Adipocyte (in vitro differentiated cells): ENCODE measurements at places on chromosomes 12 and 14.

DNA sequence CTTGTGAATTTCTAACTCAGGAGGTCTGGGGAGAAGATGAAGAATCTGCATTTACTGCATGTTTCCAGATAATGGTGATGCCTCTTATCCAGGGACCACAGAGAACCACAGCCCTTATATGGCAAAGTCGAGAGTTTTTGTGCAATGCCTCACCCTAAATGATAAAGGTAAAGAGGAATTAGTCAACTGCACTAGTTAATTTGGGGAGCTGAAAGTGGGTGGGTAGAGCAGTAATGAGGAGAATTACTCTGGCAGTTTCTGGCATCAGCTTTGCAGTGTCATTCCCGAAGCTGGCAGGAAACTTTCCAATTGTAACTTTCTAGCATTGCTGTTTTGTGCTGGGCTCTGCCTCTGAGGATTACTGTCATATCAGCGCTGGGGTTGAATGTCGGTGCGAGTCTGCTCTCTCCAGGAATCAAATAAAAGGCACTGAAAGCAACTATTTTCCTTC is 10.3 kb downstream of the EGLN3 start:
- DNase-seq = no peak

GRCh38 chr14:77007975-77008421 is 20.5 kb downstream of the IRF2BPL start:
- DNase-seq = no peak

GRCh38 chr14:26598081-26598671 is 343 bp upstream of the NOVA1 start:
- DNase-seq = peak; percentile 93

- peak; percentile 50 for DNase-seq
Observed at GRCh38 chr12:59055204-59055860, 135.0 kb upstream of the LRIG3 start.

GRCh38 chr12:68844788-68845695 is 37.1 kb downstream of the MDM2 start:
- no peak for DNase-seq

GRCh38 chr14:54085841-54086240 is 129.2 kb upstream of the BMP4 start:
- DNase-seq = peak; percentile 14

DNA sequence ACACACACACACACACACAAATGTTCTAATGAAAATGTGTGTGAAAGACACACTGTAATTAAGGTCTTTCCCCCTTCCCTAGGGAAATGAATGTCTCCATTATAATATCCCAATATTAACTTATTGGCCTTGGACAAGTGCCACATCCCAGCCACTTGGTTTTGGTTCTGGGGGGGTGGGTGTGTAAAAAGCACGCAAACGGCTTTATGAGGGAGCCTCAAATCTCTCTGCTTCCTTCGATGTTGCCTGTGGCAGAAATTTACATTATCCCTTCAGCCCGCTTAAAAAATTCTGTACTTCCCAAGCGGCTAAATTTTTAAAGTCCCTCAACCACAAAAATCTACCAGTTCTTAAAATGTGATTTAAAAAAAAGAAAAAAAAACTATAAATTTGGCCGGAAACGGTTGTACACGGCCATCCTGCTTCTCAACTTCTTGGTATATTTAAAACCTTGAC is 432 bp downstream of the C14orf93 start:
- no peak for DNase-seq

GRCh38 chr12:97404543-97404942 is 58.1 kb upstream of the RMST start:
- DNase-seq = peak; percentile 32

GRCh38 chr12:32170437-32170998 is 63.9 kb downstream of the BICD1 start:
- DNase-seq = no peak

DNA sequence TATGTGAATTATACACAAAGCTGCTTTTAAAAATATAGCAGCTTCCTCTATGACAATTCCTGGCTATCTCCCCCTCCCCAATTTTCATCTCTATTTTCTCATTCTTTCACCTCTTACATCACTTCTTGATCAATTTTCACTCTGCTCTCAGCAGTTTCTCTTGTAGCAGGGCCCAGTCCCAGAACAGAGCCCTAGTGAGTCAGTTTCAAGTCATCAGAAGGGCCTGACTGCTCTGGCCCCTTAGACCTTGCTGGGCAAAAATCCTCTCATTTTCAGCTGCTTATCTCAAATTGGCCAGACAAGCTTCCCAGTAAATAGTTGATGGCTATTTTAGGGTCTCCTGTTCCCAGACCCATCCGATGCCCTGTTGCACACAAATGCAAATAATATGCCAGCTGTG is 101.4 kb downstream of the TTC7B start:
- DNase-seq = no peak

- peak; percentile 24 for DNase-seq
Observed at GRCh38 chr14:20873370-20874177, 17.6 kb upstream of the RNASE3 start.

GRCh38 chr12:28498850-28499249 is 308.6 kb downstream of the CCDC91 start:
- DNase-seq = no peak

- no peak for DNase-seq
Observed at GRCh38 chr12:28938056-28938455, 211.0 kb upstream of the FAR2 start.
